Stimulated activated CD4-positive, alpha-beta T cell treated with anti-CD3 and anti-CD28 coated beads, Interleukin-12 subunit alpha, Interleukin-12 subunit beta, amount 100 ng/mL, for 4 hours (primary cell): ENCODE measurements at places on chromosomes 5 and 9.
A peak's percentile ranks its signal among the peaks of the same experiment; 100 is the strongest.

- DNase-seq = no peak
Observed at GRCh38 chr5:90338712-90339372, 70.7 kb downstream of the CETN3 start.

- DNase-seq = peak; percentile 65
Observed at GRCh38 chr5:150656191-150657132, 4.6 kb upstream of the MYOZ3 start.

DNA sequence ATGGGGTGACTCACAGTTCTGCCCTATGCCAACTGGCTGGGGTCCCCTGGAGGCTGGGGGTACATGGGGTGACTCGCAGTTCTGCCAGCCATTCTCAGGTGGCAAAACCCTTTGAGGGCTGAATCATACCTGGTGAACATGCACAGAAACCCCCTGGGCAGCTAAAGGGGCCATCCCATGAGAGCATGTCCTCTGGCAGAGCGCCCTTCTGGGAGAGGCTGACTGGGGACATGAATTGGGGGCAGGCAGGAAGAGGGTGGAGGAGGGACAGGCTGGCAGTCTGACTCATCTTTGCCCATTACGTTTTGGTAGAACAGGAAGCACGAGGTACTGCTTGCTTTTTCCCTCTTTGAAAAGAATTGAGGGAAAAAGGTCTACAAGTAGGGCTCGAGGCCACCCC is 16.7 kb downstream of the TRAF1 start:
- peak; percentile 51 for DNase-seq

GRCh38 chr5:43702815-43703214 is 99.8 kb downstream of the NNT start:
- no peak for DNase-seq

- DNase-seq = no peak
Observed at GRCh38 chr5:54415147-54415546, 40.4 kb upstream of the HSPB3 start.

DNA sequence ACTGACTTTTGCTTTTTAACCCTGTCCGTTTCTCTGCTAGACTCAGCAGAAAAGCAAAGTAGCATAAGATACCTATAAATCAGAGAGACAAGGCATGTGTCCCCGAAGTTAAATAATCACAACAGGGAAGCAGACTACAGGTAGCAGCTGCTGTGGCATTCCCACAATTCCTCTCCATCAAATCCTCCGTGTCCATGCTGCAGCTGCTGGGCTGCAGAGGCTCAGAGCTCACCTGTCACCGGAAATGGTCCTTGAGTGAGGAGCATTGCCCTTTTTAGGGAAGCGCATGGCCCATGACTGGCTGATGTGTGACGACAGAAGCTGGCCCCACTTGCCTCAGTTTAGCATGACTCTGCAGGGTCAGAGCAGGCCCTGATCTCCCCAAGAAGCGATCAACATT is 125.0 kb downstream of the MSX2 start:
- no peak for DNase-seq

GRCh38 chr9:35370241-35370640 is 119.7 kb upstream of the RUSC2 start:
- no peak for DNase-seq

DNA sequence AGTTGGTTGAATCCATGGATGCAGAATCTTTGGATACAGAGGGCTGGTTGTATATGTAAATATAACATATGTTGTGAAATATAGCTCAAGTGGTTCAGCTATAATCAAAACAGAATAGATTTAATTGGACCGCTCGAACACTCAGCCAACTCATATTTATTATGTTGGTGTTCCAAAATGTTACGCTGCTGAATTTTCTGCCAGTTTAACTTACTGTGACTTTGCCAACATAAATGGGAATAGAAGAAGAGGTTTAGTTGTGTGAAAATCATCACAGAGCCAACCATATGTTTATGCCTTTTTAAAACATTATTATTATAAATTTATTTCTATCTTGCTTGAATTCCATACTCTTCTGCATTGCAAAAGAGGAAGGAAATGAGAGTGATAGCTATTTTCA is 178.2 kb upstream of the FBXL7 start:
- no peak for DNase-seq

DNA sequence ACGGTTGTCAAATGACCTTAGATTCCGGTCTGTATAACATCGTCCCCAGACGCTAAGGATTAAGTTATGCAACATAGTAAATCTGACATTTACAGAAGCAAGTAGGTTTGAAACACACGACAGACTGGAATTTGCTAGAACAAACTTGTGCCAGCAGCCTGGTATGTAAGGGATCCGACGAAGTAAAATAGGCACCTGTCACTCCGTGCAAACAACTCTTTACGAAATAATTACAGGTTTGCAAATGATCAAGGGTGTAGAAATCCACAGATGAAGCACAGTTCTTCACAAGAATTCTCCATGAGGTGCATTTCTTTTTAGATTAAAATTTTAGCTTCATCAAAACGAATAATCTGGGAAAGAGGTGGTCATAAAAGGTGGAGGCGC is 508 bp downstream of the MOCS2 start:
- DNase-seq = no peak

DNA sequence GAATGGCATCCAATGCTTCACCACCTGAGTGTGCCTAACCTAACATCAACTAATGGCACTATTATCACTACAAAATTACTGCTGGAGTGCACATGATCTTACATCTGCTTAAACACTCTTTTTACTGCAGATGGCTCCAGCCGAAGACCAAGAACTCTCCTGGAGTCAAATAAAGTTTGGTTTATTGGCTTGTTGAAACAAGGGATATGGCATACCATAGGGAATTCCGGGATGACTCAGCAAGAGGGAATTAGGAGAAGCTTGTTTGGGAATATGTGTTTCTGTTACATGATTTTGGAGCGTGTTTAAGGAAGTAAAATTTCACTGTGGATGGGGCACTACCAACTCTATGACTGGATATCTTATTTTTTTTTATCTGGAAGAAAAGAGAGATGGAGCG is 872.6 kb downstream of the DTWD2 start:
- DNase-seq = no peak

DNA sequence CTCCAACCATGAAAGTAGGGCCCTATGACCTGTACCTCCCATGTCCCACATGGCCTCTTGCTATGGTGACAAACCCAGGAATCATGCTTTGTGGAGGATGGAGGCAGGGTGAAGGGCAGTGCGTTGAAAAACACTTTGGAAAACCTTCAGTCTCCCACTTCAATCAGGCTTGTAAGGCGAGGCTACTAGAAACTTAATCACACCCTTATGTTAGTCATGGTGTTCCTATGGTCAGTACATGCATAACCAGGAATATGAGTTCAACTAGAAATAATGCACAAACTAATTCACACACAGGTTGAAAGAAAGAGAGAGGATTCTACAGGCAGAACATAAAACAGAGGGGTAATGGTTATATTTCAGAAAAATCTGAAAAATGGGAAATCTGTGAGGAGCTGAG is 601.1 kb downstream of the KCTD16 start:
- DNase-seq = no peak

DNA sequence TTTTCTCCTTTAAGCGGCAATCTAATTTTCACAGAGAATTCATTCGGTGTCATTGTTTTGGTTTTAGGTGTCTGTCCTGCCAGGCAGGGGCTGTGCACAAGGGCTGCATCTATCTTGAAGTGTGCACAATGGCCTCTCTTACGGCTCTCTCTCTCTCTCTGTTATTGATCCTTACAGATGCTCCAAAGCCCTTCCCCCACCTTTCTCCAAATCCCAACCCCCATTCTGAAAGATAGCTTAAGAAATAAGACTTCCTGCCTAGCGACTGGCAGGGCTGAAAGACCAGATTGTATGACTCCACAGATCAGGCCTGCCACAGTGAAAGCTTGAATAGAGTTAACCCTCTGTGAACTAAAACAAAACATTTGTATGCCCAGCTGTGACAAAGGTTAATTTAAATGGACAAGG is 86.5 kb upstream of the NR5A1 start:
- DNase-seq = no peak

GRCh38 chr9:94743035-94743954 is 16.8 kb downstream of the AOPEP start:
- DNase-seq = no peak

DNA sequence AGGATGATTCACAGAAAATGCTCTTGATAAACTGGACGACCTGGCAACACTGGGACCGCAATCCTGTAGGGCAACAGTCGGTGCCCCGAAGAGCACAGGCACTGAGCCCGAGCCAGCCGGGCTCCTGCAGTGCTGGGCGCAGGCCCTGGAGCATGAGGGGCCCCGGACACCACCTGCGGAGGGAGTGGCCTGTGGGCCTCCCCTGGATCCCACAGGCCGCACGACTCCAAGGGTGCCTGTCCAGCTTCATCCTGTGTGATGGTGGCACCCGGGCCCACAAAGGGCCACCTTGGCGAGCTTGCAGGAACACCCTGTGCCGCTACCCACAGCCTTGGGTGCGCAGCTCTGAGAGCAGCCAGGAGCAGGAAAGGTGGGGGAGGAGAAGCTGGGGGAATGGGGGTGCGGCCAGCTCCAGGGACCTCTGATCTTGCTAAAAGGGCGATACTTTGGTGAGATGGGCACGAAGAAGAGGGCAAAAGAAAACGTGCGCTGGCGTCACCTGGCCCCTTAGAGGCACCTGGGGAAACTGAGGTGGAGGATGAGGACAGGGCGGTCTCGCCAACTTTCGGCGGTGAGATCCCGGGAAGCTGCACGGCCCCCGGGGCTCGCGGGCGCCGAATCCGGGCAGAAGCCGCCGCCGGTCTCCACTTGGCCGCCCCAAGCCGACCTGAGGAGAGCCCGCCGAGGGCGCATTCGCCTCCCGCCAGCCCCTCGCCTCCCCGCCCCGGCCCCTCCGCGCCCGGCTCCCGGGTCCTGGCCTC is 722 bp downstream of the TBC1D9B start:
- peak; percentile 21 for DNase-seq

GRCh38 chr9:84513473-84513872 is 156.1 kb upstream of the NTRK2 start:
- DNase-seq = no peak

GRCh38 chr9:122364783-122365150 is 6.1 kb upstream of the PTGS1 start:
- DNase-seq = no peak

DNA sequence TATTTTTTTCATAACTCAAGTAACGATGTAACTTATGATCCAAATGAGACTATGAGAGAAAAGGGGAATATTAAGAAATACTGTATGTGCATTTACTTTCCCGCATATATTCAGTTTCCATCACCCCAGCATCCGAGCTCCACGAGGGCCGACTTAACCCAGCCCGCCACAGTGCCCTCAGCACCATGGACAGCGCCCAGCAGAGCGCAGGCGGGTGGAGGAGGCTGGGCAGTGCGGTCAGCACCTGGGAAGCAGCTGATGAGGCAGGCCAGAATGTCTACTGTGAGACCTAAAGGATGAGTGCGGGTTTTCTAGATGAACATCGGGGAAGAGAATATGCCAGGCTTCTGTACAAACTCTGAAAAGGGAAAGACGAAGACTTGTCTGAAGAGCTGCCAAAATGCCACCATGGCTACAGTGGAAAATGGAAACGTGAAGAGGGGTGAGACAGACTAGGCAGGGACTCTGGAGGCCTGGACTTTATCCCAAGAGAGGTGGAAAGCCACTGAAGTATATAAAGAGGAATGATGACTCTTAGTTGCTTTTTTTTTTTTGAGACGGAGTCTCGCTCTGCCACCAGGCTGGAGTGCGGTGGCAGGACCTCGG is 34.5 kb upstream of the MED27 start:
- peak; percentile 29 for DNase-seq

DNA sequence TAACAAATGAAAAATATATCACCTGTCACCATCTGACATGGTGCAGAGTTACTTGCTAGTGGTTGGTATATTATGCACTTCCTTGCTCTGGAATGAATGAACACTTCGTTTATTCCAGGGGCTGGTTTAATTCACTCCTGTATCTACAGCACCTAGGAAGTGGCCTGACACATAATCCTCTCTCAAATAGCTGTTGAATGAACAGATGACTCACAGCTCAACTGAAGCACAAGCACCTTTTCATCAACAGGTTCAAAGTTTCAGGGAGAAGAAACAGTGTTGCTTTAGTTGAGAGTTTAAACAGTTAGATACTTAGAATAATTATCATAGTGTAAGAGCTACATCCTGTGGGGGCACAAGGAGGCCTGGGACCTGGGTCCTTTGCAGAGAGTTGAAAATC is 135.0 kb upstream of the DAP start:
- no peak for DNase-seq

DNA sequence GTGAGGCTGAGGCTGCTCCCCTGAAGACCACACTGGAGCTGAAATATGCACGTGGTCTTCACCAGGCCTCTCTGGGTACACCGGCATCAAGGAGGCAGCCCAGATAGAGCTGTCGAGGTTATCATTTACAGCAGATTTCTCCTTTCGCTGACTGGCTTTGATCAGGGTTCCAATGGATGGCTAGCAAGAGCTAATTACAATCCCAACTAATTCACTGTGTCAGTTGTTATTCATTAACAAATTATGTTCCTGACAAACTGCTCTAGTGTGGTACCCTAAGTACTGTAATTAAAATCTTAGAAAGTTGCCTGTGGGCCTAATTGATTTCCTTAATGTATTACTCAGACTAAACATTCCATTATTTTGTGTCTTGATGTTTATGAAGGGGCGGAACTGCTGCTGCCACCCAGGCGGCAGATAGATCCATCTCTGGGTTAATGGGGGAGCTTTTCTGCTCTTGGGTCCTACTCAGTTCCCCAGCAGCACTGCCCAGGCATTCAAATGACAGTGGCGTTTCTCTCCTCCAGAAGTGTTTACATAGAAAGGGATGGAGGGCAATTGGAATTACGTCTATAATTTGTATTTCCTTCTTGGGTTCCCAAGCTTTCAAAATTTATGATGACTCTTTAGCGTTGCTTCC is 71.7 kb upstream of the RAD23B start:
- DNase-seq = no peak

DNA sequence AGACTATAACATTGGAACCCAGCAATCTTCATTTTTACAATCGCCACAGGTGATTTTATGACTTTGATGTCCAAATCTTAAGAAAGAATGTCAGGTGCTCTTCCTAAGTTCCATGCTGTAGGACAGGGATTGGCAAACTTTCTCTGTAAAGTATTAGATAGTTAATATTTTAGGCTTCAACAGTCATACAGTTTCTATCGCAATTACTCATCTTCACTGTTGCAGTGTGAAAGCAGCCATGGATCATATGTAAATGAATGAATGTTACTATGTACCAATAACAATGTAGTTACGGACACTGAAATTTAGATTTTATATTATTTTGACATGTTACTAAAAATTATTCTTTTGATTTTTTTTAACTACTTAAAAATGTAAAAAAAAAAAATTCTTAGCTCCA is 169.7 kb downstream of the DTWD2 start:
- no peak for DNase-seq

DNA sequence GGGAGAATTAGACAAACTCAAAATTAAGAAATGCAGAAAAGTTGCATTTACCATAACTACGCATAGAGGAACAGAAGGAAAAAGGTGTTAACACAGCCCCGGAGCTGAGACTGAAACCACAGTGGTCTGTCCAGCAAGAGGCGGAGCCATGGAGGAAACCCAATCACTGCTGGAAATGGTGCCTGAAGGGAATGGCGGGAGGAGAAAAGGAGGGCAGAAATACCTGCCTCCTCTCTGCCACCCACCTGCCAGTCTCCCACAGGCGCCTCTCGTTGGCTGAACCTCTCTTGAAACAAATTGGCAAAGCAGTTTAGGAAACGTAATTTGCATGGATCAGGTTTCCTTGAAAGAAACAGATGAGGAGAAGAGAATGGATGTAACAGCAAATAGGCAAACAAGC is 9.7 kb upstream of the PRKACG start:
- DNase-seq = no peak

GRCh38 chr5:88094906-88095496 is 173.6 kb downstream of the TMEM161B start:
- no peak for DNase-seq
